ENCODE measurements at places on chromosomes 5 and 9. TPM values are rescaled to one million over a fixed set of nuclear protein-coding genes. Genes with fewer than 3 reads are reported as not detected.

DNA sequence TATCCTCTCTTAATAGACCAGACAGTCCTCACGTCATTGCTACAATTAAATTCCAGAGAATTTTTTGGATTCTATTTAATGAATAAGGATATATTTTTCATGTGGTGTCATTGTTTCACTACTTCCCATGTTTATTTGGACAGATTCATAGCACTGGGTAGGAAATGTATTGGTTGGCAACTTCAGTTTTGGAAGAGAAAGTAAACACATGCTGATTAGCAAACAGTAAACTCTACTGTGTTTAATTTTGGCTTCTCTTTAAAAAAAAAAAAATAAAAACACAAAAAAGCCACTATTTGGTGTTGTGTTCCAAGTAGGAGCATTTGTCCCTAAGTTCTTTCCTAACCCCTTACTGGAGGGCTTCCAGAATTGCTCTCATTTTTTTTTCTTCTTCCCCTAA lies 77.3 kb downstream of the NFIB start:
- DNase-seq, result no peak

GRCh38 chr5:79636981-79637733 lies 24.9 kb downstream of the TENT2 start:
- no peak for DNase-seq

DNA sequence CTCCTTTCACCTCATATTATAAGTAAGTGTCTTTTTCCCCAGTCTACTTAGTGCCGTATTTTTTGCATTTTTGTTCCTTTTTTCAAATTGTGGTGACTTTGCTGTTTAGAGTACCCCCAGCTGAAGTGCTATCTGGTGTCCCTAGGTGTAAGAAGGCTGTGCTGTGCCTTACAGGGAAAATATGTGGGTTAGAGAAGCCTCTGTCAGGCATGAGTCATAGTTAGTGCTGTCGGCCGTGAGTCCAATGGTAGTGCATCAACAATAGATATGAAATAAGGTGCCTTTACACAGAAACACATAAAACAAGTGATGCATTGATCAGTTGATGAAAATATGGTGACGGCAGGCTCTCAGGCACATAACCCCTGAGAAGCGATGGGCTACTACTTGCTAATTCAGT lies 20.1 kb downstream of the SYK start:
- DNase-seq, result no peak

DNA sequence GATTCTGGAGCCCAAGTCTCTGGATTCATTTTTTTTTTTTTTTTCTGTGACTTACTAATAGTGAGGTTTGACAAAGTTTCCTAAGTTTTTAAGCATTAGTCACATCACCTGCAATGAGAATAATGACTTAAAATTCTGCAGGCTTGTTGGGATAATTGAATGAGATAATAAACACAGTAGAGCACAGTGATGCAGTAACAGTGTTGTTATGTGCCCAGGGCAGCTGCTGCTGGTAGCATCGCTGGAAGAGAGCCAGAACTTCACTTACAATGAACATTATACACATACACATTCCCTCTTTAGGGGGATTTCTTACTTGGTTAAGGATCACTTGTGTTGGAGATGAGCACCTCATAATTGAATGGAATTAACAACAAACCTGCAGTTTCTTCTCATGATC lies 78.9 kb downstream of the ALDH7A1 start:
- no peak for DNase-seq

- DNase-seq, result no peak
Observed at GRCh38 chr9:29865764-29866313, 2292.6 kb upstream of the C9orf72 start.

The INSL4 gene
- total RNA-seq, result not detected

- DNase-seq, result no peak
Observed at GRCh38 chr5:67963789-67964519, 251.6 kb upstream of the PIK3R1 start.

DNA sequence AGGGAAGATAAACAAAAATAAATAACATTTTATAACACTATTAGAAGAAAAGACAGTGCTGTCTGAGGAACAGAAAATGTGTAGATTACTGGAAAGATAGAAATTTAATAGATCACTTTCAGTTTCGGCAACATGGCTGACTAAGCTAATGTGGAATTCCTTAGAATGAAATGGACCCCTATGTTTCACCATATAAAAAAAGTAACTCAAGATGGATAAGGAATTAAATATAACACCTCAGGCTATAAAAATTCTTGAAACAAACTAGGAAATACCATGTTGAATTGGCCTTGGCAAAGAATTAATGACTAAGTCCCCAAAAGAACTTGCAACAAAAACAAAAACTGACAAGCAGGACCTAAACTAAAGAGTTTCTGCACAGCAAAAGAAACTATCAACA lies 558.3 kb downstream of the CHSY3 start:
- DNase-seq, result no peak

DNA sequence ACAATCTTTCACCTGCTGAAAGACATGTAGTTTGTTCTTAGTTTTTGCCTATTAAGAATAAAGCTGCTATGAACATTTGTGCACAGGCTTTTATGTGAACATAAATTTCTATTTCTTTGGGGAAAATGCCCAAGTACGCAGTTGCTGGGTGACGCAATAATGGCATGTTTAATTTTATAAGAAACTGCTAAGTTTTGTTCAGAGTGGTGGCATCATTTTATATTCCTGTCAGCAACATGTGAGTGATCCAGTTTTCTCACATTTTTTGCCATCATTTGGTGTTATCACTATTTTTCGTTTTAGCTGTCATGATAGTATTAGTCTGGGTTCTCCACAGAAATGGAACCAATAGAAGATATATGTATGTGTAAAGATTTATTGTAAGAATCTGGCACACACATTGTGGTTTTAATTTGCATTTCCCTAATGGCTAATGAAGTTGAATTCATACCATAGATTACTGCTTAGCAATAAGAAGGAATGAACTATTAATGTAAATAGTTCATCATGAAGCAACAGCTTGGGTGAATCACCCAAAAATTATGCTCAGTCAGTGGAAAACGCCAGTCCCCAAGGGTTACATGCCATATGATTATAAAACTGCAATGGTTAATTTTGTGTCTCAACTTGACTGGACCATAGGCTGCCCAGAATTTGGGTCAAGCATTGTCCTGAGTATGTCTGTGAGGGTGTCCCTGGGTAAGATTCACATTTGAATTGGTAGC lies 358.6 kb downstream of the MSX2 start:
- no peak for DNase-seq

DNA sequence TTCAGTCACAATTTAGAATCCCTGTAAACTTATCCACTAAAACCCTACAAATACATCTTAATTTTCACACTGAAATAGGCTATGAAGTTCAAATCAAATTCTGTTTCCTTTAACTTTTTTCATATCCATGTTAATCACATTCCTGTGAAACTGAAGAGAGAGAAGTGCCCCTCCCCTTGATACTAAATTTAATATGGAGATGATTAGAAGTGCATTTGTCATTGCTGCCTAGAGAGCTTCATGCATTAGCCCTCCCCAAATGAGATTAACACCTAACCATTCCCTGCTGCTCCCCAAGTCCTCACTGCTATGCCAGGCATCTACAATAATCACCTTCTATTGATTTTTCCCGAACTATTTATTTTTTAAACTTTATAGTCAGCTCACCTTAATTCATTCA lies 85.1 kb upstream of the SPOCK1 start:
- DNase-seq, result no peak

- no peak for DNase-seq
Observed at GRCh38 chr5:53027913-53028312, 38.8 kb downstream of the ITGA2 start.

The GABRA6 gene
- not detected for total RNA-seq

DNA sequence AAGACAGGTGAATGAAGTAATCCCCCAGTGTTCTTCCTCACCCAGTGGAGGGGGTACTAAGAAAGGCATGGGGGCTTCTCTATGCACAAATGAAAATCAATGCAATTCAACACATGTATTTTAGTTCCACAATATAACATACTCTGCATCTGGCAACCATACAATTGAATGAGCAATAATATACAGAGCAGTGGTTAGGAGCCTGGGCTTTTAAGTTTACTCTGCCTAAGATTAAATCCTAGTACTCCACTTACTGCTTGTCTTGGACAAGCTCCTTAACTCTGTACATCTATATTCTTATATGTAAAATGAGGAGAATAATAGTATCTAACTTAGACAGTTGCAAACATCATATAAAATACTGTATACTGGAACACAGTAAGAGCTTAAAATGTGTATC lies 195.4 kb upstream of the TRIM32 start:
- DNase-seq, result no peak

DNA sequence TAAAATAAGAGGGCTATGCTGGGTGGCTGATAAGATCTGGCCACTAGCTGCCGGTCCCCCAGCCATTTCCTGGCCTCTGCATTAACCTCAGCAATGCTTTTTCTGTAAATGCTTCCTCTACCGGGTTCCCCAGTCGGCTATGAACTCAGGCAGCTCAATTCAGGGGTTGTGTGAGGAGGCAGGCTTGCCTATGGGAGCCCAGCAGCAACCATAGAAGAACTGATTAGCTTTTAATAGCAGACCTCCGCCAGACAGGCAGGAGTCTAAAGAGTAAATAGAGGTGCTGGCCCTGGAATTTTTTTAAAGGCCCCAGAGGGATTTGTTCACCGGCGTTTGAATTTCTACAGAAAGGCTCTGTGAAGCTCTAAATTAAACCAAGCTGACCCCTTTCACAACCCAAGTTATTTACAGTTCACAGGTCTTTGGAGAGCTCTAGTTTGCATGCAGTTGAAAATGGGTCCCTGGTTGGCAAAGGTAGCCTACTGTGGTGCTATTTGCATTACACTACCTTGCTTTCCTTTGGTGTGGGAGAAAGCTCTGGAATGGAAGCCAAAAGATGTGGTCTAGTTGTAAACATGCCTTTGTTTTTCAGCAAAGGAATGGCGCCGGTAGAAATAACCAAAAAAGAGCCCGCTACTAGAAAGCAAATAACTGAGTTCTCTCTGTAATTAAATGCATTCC lies 289.7 kb upstream of the SEMA6A start:
- no peak for DNase-seq

DNA sequence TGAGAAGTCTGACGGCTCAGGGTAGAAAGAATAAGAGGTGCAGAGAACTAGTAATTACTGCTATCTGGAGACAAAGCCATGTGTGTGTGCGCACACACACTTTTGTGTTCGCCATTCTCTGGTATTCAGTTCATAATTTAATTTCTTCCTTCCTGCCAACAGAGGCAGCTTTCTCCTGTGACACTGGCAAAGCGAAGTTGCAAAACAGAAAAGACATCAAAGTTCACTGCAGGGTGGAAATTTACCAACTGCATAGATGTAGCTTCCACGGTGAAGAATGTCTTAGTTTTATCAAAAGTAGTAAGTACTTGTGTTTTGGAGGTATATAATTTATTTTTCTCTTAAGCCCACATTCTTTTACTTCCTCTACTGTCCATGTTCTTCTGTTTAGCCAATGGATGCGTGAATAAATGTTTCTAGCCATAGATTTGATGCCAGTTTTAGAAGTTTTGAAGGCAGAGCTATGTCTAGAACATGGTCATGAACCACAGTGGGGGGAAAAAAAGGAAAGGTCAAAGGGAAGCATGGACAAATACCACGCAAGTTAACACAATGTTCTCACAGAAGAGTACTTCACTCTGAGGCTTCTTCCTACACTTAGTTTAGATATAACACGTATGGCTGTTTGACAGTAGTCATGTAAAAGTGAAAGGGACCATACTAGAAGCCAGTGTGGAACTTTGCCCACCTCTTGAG lies 536.5 kb upstream of the GRIA1 start:
- DNase-seq, result no peak

DNA sequence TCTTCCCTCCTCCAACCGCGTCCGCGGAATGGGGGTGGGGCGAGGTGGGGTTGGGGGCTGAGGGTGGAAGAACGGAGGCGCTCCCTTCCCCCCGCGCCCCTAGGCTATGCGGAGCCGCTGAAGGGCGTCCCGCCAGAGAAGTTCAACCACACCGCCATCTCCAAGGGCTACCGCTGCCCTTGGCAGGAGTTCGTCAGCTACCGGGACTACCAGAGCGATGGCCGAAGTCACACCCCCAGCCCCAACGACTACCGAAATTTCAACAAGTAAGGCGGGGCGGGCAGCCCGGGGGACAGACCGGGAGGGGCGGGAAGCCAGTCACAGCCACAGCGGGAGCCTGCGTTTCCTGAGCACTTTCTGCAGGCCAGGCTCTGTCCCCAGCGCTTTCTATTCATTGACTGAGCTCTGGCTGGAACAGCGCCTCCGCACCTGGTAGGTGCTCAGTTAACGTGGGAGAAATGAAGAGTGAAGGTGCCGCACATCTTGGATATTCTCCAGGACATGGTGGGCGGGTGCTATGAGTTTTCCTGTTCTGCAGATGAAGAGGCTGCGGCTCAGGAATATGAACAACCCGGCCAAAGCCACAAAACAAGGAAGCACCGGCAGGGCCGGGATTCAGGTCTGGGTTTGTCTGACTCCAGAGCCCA lies 11.3 kb downstream of the MYOZ3 start:
- no peak for DNase-seq

The FOXD4L6 gene
- total RNA-seq, result not detected

- DNase-seq, result no peak
Observed at GRCh38 chr5:16675806-16676205, 59.0 kb upstream of the RETREG1 start.

The NDUFS6 gene
- total RNA-seq, result 38.9 TPM

The TRMT10B gene
- 25.3 TPM for total RNA-seq

The PAX5 gene
- not detected for total RNA-seq

- DNase-seq, result no peak
Observed at GRCh38 chr5:35884773-35885172, 28.1 kb downstream of the IL7R start.

GRCh38 chr9:94639061-94639998 lies at the start of gene FBP1:
FBP1 (minus strand) TSS chr9:94639518; CDS start chr9:94639310, 208 bp downstream.
- no peak for DNase-seq

- DNase-seq, result no peak
Observed at GRCh38 chr9:110426052-110426709, 88.5 kb upstream of the TXNDC8 start.

DNA sequence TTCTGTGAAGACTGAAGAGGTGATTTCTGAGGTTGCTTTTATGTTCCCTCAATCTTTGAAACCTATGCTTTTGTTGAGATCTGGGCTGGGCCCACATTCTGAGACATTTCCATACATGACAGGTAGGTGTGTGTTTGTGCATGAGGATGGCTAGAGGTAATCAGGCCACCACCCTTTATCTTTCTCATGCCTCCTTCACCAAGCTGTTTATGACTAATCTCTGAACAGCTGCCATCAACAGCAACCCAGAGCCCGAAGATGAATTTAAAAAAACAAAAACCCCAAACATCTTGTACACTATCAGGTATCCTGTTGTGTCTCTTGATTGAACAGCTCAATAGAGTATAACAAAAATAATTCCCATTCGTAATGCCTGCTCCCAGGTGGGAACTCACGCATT lies 12.6 kb upstream of the C5orf46 start:
- DNase-seq, result no peak

The OR2V2 gene
- total RNA-seq, result not detected

DNA sequence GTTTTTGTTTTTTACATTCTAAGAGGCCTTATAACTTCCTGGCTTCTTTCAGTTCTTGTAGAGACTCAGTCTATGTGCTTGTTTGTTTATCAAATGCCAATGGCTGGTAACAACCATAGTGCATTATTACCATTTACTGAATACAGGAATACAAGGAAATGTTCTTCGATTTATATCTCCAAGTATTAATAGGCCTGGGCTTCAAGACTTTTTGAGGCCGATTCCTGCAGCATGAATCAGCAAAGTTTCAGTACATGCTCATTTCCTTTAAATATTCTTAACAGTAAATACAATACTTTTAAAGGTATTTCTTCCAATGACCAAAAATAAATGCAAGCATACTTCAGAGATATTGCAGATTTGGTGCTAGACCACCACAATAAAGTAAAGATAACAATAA lies 535.3 kb downstream of the EFNA5 start:
- no peak for DNase-seq

All from suprapubic skin (tissue), 4 donors.